ENCODE measurements at places on chromosomes 2 and 18. TPM values are rescaled to one million over a fixed set of nuclear protein-coding genes. Genes with fewer than 3 reads are reported as not detected.

DNA sequence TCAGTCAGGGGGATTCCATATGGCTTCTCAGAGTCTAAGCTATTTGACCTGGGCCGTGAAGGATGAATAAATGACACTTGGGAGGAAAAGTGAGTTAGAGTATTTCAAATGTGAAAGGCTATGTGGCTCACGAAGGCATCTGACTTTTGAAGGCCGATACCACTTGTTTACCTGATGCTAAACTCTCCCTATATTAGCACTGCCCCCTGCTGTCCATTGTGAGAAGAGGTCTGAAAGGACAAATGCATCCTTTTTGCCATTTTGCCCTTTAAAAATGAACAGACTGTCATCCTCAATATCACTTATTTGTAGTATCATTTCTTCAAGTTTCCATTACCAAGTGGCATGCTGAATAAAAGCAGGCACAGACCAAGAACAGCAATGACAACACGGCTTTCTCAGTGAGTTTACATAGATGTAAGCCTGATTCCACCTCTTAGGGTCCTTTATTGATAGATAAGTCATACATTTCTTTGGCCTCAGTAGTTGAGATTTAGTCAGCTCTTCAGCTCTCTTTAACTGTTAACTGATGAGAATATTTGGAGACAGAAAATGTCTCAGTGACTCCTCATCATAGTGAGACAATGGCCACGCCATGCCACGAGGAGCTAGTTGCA is 40.1 kb downstream of the DOCK10 start:
- H3K4me3 ChIP-seq = no peak overlapping the region
- peaks cover 2% of the 10 kb centered on the region for H3K36me3 ChIP-seq
- no peaks in the 10 kb centered on the region for H3K27me3 ChIP-seq
- DNase-seq = peak; percentile 77

GRCh38 chr2:43388371-43388770 is 162.0 kb upstream of the ZFP36L2 start:
- H3K4me1 ChIP-seq = peaks cover 25% of the 10 kb centered on the region
- no peak overlapping the region for H3K4me3 ChIP-seq
- DNase-seq = no peak
- H3K36me3 ChIP-seq = no peaks in the 10 kb centered on the region
- H3K27me3 ChIP-seq = no peaks in the 10 kb centered on the region

- peaks cover 36% of the 10 kb centered on the region for H3K36me3 ChIP-seq
- H3K4me3 ChIP-seq = no peak overlapping the region
- H3K27ac ChIP-seq = peak overlapping the region; percentile 44
- peaks cover 2% of the 10 kb centered on the region for H3K4me1 ChIP-seq
- H3K27me3 ChIP-seq = no peaks in the 10 kb centered on the region
Observed at GRCh38 chr2:85861180-85861579, 27.6 kb downstream of the ST3GAL5 start.

The CFAP53 gene
- 0.18 TPM for total RNA-seq

The ZNF397 gene
- 23.2 TPM for total RNA-seq

The RUFY4 gene
- 0.27 TPM for total RNA-seq

The CD226 gene
- total RNA-seq = 0.53 TPM
